Activated CD4-positive, CD25-positive, alpha-beta regulatory T cell treated with anti-CD3 and anti-CD28 coated beads, Interleukin-2, amount 50 U/mL, for 72 hours (primary cell): ENCODE measurements at places on chromosomes 4 and X.

DNA sequence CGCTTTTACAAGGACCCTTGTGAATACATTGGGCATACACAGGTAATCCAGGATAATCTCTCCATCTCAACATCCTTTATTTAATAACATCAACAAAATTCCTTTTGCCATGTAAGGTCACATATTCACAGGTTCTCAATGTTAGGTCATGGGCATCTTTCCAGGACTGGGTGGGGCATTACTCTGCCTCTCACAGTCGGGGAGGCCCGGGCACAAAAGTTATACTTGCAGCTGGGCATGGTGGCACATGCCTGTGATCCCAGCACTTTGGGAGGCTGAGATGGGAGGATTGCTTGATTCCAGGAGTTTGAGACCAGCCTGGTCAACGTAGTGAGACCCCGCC, 93.7 kb upstream of the AP1S2 start:
- DNase-seq = no peak

DNA sequence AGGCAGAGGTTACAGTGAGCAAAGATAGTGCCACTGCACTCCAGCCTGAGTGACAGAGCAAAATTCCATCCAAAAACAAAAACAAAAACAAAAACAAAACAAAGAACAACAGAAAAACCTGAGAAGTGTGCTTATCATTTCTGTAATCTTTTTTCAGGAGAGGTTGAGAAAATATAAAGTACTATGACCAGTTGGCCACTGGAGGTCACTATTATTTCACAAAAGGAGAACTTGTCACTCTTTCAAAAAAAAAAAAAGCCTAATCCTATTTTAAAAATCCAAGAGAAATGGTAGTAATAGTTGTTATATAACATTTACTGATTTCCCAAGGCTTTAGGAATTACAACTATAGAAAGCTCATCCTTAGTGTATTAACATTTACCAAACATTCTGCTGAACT, 24.9 kb upstream of the RNF150 start:
- no peak for DNase-seq

- DNase-seq = no peak
Observed at GRCh38 chr4:137922721-137923120, 319.4 kb downstream of the SLC7A11 start.

DNA sequence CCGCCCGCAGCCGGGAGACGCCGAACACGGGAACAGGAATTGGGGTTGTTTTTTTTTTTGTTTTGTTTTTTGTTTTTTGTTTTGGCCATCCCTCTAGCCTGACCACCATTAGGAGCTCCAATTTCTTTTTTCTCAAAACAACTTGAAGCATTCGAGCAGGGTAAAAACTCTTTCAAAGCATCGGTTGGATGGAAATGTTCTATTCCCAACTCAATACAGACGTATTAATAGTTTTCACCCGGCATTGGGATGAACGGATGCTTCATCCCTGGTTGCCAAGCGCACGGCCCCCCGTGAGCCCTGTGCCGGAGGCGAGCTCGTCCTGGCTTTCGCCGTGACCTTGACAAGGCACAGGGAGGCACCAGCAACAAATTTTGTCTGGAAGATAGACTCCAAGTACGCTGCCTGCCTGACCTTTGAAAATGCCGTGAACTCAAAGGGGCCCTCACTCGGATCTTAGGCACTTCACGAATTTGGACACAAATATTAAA, 352 bp upstream of the MAP3K15 start:
- DNase-seq = no peak

GRCh38 chr4:165953181-165953580, 80.1 kb downstream of the TLL1 start:
- no peak for DNase-seq

DNA sequence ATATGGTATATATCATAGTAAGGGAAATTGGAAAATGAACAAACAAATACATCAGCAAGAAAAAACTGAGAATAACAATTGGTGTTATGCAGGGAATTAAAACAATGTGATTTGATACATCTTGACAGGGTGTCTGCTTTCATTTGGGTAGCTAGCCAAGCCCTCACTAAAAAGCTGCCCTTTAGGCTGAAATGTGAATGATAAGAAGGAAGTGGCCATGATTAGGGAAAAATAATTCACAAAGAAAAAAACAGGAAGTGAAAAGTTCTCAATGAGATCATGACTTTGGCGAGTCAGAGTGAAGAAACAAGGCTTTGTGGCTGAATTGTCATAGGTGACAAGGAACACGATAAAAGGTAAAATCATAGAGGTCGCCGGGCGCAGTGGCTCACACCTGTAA, 675.8 kb upstream of the SLIT2 start:
- no peak for DNase-seq

DNA sequence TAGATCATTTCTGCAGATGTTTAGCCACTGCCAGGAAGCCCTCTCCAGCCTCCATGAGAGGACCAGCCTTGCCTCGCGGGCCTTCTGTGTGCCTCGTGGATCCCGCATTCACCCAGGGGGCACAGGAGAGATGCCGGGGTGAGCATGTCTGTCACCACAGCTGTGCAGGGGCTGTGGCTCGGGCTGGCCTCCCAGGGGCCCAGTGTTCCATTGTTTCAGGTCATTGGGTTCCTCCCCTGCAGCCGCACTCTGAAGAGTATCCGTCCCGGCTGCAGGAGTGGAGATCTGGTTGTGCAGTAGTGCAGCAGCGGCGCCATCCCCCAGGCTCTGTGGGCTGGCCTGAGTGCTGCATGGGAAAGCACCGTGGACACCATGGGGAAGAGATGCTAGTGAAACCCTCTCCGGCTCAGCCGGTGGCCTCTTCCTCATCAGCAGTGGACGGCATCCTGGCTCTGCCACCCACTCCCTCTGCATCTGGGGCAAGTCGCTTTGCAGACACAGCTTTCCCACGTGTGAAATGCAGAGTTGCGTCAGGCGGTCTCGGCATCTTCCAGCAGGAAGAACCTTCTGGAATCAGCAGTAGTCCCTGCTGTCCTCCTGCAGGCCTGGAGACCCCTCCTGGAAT, 29.1 kb downstream of the TBC1D14 start:
- DNase-seq = no peak

- no peak for DNase-seq
Observed at GRCh38 chrX:117641913-117642656, 474.5 kb downstream of the KLHL13 start.

- no peak for DNase-seq
Observed at GRCh38 chr4:159543831-159544230, 441.0 kb downstream of the RAPGEF2 start.

DNA sequence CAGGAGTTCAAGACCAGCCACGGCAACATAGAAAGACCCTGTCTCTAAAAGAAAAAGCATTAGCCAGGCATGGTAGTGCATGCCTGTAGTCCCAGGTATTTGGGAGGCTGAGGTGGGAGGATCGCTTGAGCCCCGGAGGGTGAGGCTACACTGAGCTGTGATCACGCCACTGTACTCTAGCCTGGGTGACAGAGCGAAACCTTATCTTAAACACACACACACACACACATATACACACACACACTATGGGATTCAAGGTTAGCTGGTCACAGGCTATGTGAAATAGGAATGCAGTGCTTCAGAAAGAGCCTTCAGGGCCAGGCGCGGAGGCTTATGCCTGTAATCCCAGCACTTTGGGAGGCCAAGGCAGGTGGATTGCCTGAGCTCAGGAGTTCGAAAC, 23.5 kb downstream of the NLGN3 start:
- no peak for DNase-seq

GRCh38 chr4:52822583-52822971, 39.5 kb upstream of the RASL11B start:
- no peak for DNase-seq

DNA sequence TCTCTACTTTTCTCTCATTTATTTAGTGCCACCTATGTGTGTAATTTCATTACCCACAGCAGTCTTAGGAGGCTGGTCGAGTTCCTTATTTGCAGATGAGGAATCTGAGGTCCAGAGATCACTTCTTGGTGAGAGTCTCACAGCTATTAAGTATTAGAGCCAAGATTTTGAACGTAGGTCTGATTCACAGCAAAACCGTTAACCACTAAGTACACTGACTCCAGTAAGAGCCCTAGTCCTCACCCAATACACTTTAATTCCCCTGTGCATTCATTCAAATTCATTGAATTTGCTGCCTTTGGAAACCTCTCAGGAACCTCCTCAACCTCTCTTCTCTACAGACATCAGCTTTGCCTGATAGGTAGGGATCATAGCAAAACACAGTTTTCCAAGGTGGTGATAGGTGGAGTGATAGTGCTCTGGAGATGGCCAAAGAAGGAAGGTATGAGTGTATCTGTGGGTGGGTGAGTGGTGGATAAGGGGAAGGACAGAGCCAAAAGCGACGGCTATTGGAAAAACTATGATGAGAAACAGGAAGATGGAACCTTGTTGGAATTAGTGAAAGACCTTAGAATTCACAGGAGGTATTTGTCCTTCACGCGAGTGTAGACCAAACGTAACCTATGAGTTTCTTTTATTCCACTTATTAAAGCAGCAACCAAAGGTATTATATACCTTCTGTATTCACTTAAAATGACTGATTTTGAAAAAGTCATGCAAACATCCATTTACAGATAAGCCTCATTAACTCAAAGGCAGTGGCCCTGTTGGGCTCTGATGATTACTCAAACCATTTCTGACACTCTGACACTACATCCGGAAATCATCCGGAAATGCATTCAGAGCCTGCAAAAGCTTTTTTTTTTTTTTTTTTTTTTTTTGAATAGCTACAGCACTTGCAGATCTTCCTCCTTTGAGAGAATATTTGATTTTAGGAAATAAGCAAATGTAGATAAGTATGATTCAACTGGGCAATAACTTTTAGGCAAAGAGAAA, 6.3 kb downstream of the FMR1 start:
- no peak for DNase-seq

DNA sequence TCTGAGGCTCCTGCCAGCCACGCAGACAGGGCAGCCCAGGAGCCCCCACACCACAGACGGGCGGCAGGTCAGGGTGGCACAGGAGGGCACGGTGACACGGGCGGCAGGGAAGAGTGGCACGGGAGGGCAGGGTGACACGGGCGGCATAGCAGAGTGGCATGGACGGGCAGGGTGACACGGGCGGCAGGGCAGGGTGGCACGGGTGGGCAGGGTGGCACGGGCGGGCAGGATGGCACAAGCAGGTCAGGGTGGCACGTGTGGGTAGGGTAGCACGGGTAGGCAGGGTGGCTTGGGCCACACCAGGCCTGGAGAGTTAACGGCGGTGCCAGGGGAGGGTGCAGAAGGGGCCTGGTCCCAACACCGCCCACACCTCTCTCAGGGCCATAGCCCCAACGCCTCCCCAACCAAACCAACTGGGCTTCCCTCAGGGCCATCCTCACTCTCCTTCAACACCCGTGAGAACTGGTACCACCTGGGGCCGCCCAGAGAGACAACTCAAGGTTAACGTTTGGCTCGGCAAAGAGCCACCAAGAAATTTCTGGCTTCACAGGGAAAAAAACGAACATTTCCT, 3.4 kb downstream of the CTBP1 start:
- DNase-seq = peak; percentile 29

GRCh38 chr4:28799696-28800095, 1920.5 kb upstream of the PCDH7 start:
- no peak for DNase-seq

DNA sequence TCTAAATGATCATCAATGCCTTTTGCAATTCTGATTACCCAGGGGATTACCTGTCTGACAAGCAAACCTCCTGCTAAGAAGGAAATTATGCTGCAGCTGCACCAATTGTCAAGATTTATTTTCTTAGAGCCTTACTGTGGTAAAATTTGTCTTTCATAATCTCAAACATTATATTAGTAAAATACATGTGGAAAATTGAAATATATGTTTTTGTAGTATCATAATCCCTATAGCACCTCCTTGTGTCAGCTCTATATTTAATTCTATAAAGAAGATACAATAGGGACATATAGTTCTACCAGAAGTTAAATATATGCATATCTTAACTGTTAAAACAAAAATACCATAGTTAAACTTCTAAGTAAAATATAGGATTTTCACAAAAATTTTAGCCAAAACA, 655.6 kb upstream of the PCDH10 start:
- DNase-seq = no peak

DNA sequence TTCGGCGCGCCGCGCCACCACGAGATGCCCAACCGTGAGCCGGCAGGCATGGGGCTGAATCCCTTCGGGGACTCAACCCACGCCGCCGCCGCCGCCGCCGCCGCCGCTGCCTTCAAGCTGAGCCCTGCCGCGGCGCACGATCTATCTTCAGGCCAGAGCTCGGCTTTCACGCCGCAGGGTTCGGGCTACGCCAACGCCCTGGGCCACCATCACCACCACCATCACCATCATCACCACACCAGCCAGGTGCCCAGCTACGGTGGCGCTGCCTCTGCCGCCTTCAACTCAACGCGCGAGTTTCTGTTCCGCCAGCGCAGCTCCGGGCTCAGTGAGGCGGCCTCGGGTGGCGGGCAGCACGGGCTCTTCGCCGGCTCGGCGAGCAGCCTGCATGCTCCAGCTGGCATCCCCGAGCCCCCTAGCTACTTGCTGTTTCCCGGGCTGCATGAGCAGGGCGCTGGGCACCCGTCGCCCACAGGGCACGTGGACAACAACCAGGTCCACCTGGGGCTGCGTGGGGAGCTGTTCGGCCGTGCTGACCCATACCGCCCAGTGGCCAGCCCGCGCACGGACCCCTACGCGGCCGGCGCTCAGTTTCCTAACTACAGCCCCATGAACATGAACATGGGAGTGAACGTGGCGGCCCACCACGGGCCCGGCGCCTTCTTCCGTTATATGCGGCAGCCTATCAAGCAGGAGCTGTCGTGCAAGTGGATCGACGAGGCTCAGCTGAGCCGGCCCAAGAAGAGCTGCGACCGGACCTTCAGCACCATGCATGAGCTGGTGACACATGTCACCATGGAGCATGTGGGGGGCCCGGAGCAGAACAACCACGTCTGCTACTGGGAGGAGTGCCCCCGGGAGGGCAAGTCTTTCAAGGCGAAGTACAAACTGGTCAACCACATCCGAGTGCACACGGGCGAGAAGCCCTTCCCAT, 1.1 kb downstream of the ZIC3 start:
- no peak for DNase-seq

- no peak for DNase-seq
Observed at GRCh38 chr4:84219656-84220055, 279.4 kb downstream of the NKX6-1 start.

DNA sequence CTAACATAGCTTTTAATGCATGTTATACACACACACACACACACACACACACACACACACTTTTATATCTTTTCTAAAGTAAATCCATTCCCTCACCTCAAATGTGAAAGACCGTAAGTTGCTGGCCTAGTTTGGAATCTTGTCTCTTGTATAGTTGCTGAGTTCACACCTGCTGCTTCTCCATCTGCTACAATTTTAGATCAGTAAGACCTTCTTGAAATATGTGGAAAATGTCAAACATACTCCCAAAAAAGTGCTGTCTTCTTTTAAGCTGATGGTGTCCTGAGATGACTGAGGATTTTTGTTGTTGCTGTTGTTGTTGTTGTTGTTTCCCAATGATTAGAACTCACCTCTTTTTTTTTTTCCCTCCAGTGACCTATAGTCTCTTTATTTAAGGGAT, 121.3 kb downstream of the SNCA start:
- DNase-seq = no peak

DNA sequence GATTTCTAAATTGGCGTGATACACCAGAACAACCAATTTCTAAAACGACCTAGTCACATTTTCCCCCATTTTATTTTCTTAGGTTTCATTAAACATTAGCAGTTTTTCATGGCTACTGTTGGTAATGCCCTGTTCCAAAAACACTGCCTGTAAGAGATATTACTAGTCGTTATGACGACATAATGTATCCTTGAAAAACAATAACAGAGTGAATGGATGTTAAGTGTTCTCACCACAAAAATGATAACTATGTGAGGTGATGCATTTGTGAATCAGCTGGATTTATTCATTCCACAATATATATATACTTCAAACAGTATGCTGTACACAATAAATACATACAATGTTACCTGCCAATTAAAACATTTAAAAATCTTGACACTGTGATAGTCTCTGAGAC, 1147.6 kb upstream of the PCDH10 start:
- no peak for DNase-seq
